Stimulated activated CD4-positive, alpha-beta T cell treated with anti-CD3 and anti-CD28 coated beads, Interleukin-2, amount 100 ng/mL, for 48 hours (primary cell): ENCODE measurements at places on chromosomes 12 and 14.

DNA sequence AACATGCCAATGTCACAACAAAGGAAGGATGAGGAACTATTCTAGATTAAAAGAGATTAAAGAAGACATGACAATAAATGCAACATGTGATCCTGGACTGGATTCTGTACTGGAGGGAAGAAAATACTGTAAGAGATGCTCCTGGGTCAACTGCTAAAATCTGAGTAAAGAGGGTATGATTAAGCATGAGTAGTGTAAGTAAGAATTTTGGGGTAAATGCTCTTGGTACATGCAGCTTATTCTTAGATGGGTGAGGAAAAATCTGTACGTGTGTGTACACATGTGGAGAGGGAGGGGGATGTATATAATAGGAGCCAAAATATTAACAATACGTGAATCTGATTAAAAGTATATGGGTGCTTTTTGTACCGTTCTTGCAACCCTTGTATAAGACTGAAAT is 66.0 kb downstream of the CDC42BPB start:
- DNase-seq, result no peak

GRCh38 chr12:71160585-71160984 is 2.8 kb upstream of the TSPAN8 start:
- DNase-seq, result no peak

GRCh38 chr12:94304566-94305061 is 155.1 kb downstream of the CEP83 start:
- no peak for DNase-seq

DNA sequence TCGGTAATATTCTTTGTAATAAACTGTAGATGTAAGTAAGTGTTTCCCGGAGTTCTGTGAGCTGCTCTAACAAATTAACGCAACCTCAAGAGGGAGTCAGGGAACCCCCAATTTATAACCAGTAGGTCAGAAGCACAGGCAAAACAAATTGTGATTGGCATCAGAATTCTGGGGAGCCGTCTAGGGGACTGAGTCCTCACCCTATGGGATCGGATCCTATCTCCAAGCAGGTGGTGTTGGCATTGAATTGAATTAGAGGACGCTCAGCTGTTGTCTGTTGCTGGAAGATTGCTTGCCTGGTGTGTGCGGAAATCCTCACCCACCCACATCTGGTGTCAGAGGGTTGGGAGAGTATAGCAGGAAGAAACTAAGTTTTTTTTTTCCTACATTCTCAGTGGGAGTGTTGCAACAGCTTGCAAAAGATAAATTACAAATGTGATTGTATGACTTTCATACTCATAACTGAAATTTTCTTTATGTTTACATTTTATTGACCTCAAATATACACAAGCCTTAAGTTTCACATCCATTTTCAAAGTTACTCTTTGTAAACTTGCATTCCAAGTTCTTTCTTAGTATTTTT is 5.5 kb downstream of the TMEM52B start:
- no peak for DNase-seq

GRCh38 chr12:80445083-80445793 is 1.2 kb downstream of the PTPRQ start:
- no peak for DNase-seq

GRCh38 chr12:49959685-49960473 is 1.8 kb upstream of the AQP5 start:
- DNase-seq, result no peak

DNA sequence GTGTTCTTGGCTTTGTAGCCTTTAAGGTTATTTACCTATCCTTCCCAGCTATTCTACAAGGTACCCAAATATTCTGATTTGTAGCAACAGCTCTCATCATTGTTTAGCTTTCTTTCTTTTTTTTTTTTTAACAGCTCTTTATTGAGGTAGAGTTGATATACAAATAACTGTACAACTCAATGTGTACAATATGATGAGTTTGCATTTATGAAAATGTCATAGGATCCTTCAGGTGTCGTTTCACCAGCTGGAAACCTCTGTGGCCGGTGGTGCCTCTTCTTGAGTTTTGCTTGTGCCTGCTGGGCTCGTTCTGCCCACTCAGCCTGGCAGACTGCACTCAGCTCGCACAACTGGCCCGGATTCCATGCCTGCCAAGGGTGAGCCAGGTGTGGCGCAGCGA is 26.9 kb upstream of the TBPL2 start:
- DNase-seq, result no peak

- DNase-seq, result no peak
These were observed 173.1 kb downstream of the DUSP6 start for GRCh38 chr12:89179245-89179644.

GRCh38 chr12:122471324-122472226 is 29.2 kb downstream of the ZCCHC8 start:
- no peak for DNase-seq

DNA sequence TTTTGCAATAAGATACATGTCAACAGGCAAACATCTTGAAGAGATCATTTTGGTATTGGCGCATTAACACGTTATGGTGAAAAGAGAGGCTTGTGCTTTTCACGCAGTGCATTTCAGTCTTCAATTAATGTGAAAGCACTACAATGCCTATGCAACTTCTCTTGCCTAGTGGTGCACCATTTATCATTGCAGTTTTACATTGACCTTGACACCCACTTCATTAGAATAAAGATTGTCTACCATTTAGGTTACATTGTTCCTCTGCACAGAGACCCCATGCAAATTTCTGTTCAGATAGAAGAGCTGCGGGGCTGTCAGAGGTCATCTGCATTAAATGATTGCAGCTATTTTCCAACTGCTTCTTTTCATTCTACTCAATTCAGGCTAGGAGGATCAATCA is 212.2 kb upstream of the NPAS3 start:
- DNase-seq, result no peak

- no peak for DNase-seq
These were observed 570.4 kb upstream of the SEL1L start for GRCh38 chr14:82104013-82104412.

GRCh38 chr14:64610049-64610746 is 60.4 kb downstream of the PPP1R36 start:
- DNase-seq, result no peak

DNA sequence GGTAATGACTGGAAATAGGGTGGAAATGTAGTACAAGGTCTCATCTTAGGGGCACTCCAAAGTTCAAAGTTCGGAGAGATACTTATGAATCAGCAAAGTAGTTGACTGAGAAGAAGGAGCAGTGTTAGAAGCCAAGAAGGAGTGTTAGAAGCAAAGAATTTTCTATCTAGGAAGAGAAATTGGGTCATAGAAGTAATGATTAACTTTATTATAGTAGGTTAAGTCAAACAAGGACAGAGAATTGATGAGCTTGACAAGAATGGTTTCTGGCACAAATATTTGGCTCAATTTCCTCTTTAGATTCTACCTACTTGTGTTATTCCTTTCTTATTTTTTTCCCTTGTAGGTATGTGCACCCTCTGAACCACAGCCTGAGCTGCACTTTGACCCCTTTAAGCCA is 810.5 kb upstream of the LRFN5 start:
- no peak for DNase-seq

GRCh38 chr12:109680264-109681005 is 33.2 kb upstream of the FAM222A start:
- no peak for DNase-seq

- no peak for DNase-seq
These were observed 45.7 kb downstream of the TTC6 start for GRCh38 chr14:37641117-37641516.

DNA sequence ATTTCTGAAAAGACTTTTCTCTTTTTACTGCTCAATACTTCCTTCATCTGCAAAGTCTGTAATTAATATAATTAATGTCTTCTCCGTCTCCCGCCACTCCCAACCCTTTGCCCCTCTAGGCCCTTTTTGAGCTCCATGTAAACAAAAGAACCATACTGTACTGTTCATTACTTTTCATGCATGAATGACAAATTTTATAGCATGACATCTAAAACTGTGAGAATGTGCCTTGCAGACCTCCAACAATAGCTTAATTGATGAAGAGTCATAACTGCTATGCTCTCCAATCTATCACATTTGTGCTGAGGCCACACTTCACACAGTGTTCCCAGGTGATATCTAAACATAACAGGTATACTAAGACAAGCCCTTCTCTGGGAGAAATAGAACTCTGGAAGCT is 1122.7 kb upstream of the ATXN7L3B start:
- no peak for DNase-seq

DNA sequence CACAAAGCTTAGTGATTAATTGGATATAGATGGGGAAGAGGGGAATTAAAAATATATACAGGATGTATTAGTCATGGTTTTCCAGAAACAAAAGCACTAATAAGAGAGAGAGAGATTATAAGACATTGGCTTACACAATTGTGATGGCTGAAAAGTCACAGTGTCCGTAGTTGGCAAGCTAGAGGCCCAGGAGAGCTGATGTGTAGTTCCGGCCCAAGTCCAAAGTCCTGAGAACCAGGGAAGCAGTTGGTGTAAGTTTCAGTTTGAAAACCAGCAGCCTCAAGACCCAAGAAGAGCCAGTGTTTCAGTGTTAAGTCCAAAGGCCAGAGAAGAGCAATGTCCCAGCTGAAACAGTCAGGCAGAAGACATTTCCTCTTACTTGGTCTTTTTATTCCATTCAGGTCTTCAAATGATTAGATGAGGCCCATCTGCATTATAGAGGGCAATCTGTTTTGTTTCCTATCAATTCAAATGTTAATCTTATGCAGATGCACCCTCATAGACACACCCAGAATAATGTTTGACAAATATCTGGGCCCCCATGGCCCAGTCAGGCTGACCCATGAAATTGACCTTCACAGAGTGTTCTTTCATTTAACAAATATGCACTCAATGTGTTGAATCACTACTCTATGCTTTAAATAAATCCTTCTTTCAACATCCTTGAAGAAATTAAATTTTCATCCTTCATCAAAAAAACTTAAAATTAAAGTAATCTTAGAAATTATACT is 67.2 kb upstream of the DIO2 start:
- DNase-seq, result no peak

- no peak for DNase-seq
These were observed 42.7 kb downstream of the ALX1 start for GRCh38 chr12:85322715-85323114.

DNA sequence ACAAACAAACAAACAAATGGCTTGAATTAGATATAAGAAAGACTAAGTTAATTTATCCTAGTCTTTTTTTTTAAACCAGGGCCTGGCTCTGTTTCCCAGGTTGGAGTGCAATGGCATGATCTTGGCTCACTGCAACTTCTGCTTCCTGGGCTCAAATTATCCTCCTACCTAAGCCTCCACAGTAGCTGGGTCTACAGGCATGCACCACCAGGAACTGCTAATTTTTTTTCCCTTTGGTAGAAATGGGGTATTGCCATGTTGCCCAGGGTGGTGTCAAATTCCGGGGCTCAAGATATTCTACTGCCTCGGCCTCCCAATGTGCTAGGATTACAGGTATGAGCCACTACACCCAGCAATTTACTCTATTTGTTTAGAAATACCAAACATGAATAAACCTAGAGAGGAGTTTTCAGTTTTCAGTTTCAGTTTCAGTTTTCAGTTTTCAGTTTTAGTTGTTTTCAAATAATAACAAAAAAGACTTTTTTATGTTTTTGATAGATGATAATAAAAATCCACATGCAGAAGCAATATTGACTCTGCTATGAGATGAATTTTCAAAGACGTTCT is 817.0 kb downstream of the FLRT2 start:
- DNase-seq, result no peak

GRCh38 chr12:9810671-9811070 is 16.6 kb upstream of the KLRF1 start:
- DNase-seq, result no peak

GRCh38 chr12:82638324-82638723 is 48.4 kb upstream of the TMTC2 start:
- DNase-seq, result no peak

GRCh38 chr12:54134850-54135249 is 53.9 kb downstream of the SMUG1 start:
- DNase-seq, result no peak

DNA sequence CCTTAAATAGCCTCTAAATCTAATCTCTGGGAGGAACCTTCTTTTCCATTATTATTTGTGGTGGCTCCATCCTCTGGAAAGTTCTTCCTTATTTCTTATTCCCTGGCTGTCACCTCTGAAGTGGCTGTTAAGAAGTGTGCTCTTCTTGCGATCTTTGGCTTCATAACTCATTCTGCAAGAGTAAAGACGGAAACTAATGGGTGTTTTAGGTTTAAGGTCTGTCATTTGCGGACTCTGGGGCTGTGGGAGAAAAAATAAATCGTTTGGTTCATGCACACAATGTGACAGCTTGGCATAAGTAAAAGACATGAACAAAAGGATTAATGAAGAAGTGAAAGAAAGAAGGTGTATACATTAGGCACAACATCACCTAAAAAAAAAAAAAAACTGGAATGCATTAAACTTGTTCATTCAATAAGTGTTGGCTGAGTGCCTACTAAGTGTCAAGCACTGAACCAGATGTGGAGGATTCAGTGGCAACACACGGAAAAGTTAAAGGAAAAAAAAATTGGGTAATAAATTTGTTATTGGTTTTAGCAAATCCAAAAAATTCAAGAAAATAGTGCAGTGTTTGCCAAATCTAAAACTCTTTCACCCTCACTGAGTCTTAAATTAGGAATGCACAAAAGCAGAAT is 99.5 kb downstream of the ERGIC2 start:
- no peak for DNase-seq

- no peak for DNase-seq
These were observed 168.2 kb downstream of the KIF26A start for GRCh38 chr14:104306450-104307040.

GRCh38 chr12:121209624-121210572 is at the start of gene P2RX4:
Gene P2RX4 (plus strand): TSS chr12:121210129. CDS start chr12:121210165, 36 bp downstream.
- DNase-seq, result peak; percentile 81

DNA sequence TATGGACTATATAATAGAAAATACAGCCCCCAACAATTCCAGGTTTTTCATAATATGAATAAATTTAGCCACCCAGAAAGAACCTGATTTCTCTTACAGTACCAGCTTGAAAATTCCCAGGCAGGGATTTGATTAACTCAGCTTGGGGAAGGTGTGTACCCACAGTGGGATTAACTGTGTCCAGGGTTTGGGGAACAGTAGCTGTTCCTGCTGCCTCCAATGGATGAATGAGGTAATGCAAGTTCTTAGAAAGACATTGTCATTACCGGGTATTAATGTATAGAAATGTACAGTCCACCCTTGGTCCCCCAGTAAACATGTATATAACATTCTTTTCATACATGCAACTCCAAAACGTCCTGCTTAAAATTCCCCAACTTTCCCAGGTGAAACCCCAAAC is 115.6 kb downstream of the LRIG3 start:
- DNase-seq, result no peak

DNA sequence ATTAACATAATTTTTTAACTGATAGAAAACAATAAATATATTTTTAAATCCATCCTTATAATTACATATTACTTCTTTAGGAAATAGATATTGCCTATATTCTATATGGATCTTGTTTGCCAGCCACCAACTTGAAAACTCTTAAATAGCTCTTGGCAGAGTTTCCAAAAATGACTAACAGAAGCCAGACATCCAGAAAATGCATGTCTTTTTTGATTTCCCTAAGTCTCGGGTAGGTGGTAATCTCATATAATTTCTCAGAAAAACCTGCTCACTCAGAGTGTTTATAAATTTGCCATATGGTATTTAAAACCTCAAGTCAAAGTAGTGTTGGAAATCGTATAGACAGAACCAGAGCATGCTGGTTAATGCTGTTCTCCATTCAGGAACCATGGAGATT is 360.4 kb upstream of the FOXG1 start:
- no peak for DNase-seq

- DNase-seq, result peak; percentile 34
These were observed 310 bp downstream of the BICDL1 start for GRCh38 chr12:119989361-119989730.
